ENCODE measurements at places on chromosomes 2 and 18.

- no peak for DNase-seq
These were observed 77.8 kb upstream of the STPG4 start for GRCh38 chr2:47232738-47233415.

- no peak for DNase-seq
These were observed 154.7 kb upstream of the TNP1 start for GRCh38 chr2:217014328-217015105.

- DNase-seq: no peak
These were observed 7.6 kb upstream of the AGFG1 start for GRCh38 chr2:227464361-227464760.

GRCh38 chr2:149042881-149043280 lies 4.4 kb downstream of the LYPD6B start:
- DNase-seq: no peak

- DNase-seq: no peak
These were observed 501 bp downstream of the LPIN1 start for GRCh38 chr2:11746807-11747459.

DNA sequence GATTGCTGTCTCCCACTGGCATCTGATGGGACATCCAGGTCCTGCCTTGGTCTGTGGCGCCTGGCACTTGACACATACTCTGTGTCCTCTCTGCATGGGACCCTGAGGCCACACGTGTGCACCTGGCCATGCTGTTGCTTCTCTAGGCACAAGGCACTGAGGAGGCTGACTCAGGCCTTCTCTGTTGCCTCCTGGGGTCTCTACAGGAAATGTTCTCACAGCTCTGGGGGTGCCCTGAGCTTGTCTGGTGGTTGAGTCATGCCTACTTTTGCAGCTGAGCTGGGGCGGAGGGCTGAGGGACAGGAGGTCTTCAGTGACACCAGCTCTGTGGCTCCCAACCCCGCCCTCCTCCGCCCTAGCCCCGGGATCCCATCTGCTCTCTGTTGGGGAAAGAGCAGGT lies 207.0 kb upstream of the HS6ST1 start:
- DNase-seq: no peak

- DNase-seq: no peak
These were observed 32.5 kb downstream of the GPR45 start for GRCh38 chr2:105274046-105274445.

GRCh38 chr18:73895701-73896100 lies 251.9 kb downstream of the FBXO15 start:
- no peak for DNase-seq

DNA sequence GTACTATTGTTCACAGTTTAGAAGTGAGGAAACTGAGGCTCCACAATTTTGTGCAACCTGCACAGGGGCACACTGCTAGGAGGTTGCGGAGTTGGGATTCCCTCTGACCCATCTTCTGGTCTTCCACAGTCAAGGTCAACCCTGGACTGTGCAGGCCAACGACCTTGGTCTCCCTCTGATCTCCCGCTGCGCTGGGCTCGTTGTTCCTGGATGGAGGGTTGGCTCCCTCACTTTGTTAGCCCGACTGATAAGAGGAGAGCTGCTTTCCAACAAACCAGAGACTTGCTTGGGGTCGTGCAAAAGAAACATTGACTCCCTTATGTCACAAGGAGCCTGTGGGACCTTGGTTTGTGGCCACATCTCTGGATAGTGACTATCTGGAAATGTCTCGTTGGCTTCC lies 187.6 kb downstream of the MYCN start:
- no peak for DNase-seq

GRCh38 chr2:120761911-120762310 lies 26.2 kb downstream of the GLI2 start:
- DNase-seq: no peak

GRCh38 chr2:144020047-144020446 lies 499.9 kb downstream of the ZEB2 start:
- DNase-seq: no peak

DNA sequence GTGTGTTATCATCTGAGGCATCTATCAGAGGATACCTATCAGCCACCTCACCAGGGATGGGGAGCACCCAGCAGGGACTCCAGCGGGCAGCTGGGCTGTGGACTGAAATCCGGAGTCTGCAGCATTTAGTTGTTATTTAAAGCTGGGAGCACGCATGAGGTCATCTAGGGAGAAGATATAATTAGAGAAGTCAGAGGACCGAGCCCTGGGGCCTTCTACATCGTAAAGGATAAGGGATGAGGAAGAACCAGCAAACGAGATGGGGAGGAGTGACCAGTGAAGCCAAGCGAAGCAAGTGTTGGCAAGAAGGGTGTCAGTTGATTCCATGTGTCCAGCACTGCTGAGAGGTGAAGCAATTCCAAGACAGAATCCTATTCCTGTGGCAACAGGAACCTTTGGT lies 70.3 kb downstream of the STEAP3 start:
- DNase-seq: no peak

- no peak for DNase-seq
These were observed 19.3 kb downstream of the CXCR2 start for GRCh38 chr2:218145124-218145523.

DNA sequence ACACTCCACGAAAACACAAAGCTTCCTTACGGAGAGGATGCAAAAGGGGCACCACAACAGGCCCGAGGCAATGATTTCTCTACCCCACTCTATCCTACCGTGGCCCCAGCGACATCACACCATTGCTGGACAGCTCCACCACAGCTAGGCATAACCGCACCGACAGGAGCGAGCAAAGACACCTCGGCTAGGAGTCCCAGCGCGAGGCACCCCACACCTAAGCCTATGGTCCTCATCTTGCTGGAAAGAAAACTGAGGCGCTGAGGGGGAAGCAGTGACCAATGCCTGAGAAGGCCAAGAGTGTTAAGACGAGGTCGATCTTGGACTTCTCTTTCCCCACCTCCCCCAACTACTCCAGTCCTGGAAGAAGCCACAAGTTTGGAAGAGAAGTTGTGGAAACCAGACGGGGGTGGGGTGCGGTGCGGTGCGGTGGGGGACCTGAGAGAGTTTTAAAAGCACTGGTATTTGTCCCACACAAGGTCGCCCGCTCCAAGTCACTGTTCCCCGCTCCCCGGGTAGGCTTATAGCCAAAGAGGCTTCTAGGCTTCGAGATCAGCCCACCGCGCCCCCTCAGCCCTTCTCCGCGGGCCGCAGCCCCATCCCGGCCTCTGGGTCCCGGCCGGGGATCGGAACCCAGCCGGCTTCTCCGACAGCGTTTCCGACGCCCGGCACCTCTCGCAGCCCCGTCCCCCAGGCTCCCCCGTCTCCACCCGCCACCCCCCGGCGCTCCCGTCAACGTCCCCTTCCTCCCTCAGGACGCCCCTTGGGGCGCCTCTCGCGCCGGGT lies 766 bp downstream of the PDE6D start:
- DNase-seq: no peak

GRCh38 chr2:159595410-159596046 lies 20.8 kb downstream of the BAZ2B start:
- no peak for DNase-seq

- no peak for DNase-seq
These were observed 31.8 kb downstream of the TBC1D8 start for GRCh38 chr2:101119431-101119830.

DNA sequence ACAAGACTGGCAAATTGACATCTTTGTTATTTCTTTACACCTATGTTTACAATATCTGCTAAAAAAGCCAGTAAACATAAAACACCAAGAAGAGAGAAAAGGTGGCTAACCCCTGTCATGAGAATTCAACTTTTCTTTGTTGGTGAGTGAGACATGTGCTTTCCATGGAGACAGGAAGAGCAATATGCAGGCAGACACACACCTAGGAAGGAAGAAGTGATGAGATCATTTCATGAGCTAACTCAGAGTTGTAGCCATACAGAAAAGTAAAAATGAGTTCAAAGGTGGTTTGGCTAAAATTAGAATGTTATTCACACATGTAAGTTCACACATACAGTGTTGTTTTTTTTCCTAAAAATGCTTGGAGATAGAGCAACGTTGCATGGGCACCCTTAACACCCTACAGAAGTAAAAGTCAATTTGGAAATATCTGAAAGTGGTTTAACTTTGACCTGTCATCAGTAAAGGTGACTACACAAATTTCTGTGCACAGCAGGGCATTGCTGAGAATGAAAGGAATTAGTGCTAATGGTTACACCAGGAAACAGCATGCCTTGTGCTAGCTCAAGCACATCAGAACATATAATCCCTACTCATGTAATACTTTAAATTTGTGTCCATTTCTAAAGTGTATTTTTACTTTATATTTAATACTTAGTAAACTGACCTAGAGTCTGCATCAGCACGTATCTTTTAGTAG lies 557.6 kb downstream of the CBLN2 start:
- no peak for DNase-seq

DNA sequence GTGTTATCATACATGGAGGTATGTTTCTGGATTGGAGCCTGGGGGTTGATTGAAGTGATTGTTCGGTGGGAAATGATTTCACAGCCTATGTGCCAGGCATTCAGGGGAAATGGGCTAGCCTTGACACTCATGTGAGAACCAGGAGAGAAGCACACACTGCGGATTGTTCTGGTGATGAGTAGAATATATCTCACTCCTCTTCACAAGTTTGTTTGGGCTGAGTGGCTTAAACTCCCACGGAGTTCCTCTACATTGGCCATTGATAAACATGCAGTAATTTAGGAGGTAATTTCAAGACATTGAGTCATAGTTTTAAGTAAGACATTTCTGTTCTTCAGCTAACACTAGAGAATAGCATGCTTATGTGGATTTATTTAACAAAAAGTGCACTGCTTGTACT lies 498.9 kb upstream of the NETO1 start:
- DNase-seq: no peak

DNA sequence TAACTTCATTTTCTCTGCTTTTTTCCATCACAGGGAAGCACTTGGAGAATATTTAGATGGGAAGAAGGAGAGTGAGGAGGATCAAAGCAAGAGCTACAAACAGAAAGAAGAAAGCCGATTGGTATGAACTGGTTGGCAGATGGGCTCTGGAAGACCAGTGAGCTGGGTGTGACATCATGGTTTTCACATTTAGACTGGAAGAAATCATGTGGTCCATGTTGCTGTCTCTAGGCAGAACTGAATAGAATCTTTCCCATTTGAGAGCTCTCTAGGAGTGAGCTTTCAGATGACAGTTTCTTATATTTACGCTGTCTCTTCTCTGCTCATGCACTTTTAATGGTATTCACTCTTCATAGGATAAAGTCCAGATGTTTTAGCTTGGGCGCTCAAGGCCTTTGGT lies 12.6 kb downstream of the DRC1 start:
- no peak for DNase-seq

Measured in activated CD8-positive, alpha-beta memory T cell treated with anti-CD3 and anti-CD28 coated beads for 4 hours (primary cell).